CD4-positive, alpha-beta T cell treated with Interleukin-6 for 4 hours (primary cell): ENCODE measurements at places on chromosomes 16 and 17.

GRCh38 chr16:17343028-17343427 lies 127.7 kb downstream of the XYLT1 start:
- DNase-seq, result peak; percentile 49

GRCh38 chr17:74190807-74191406 lies 12.6 kb upstream of the RPL38 start:
- no peak for DNase-seq

DNA sequence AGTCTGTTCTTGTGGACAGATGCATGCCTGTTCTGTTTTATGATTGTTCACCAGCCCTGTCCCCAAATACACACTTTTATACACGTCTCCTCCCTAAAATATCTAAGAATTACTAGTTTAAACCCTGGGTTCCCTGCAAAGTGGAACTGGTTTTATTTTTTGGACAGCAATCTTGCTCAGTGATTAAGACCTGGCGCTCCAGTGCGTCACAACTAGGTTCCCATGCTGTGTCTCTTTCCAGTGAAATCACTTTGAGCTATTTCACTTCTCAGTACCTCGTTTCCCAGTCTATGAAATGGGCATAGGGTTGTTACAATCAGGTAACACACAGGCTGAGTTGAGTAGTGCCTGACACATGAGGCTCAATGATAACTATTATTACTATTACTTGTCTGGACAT lies 1.1 kb downstream of the CEP20 start:
- no peak for DNase-seq

GRCh38 chr17:77802811-77803220 lies 155.7 kb upstream of the TNRC6C start:
- no peak for DNase-seq

GRCh38 chr16:67945392-67945933 lies 1.5 kb upstream of the LCAT start:
- no peak for DNase-seq

- DNase-seq, result no peak
Observed at GRCh38 chr16:11225677-11226549, 30.1 kb downstream of the SOCS1 start.

DNA sequence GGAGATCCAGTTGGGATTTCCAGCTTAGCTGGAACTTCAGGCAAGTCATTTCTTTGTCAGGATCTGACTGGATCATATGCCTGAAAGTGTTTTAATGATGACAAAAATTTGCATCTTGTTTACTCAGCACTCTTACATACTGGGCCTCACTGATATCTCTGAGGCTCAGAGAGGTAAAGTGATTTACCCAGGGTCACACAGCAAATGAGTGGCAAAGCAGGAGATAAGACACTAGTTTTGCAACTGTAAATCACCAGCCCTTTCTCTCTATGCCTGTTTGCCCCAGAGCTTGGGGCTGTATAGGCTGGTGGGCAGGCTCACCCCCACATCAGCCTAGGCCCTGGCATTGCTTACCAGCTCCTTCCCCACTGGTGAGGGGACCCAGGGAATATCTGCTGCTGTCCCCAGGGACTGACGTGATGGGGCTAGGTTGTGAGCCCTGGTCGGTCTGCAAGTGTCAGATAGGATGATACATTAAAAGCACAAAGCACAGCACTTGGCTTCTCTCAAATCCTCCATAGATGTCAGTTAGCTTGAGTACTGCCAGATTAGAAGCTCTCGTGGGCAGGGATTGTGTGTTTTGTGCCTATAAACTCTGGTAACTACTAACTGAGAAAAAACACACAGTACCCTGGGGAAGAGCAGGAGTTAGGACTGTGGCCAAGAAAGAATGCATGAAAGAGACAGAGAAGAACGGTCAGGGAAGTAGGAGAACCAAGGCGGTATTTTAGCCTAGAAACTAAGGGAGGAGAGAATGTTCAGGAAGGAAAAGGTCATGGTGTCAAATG lies 165.4 kb downstream of the COPRS start:
- DNase-seq, result no peak

- DNase-seq, result peak; percentile 81
Observed at GRCh38 chr16:84925092-84925772, 86.1 kb downstream of the ZDHHC7 start.

GRCh38 chr17:32696426-32696825 lies 180.5 kb downstream of the MYO1D start:
- no peak for DNase-seq

DNA sequence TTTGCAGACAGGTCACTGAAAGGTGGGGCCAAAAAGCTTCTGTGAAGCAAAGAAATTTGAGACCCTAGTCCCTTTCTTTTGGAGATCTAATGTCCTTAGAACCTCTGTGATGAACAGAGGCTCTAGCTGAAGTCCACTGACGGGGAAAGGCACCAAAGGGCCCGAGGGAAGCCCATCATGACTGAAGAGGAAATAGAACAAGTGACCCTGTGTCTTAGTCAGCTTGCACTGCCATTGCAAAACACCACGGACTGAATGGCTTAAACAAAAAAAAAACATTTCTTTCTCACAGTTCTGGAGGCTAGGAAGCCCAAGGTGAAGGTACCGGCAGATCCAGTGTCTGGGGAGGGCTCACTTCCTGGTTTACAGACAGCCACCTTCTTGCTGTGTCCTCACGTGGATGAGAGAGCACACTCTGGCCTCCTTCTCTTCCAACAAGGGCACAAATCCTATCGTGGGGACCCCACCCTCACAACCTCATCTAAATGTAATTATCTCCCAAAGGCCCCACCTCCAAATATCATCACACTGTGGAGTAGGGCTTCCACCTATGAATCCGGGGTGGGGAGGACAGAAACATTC lies 24.3 kb upstream of the ASGR2 start:
- DNase-seq, result no peak

DNA sequence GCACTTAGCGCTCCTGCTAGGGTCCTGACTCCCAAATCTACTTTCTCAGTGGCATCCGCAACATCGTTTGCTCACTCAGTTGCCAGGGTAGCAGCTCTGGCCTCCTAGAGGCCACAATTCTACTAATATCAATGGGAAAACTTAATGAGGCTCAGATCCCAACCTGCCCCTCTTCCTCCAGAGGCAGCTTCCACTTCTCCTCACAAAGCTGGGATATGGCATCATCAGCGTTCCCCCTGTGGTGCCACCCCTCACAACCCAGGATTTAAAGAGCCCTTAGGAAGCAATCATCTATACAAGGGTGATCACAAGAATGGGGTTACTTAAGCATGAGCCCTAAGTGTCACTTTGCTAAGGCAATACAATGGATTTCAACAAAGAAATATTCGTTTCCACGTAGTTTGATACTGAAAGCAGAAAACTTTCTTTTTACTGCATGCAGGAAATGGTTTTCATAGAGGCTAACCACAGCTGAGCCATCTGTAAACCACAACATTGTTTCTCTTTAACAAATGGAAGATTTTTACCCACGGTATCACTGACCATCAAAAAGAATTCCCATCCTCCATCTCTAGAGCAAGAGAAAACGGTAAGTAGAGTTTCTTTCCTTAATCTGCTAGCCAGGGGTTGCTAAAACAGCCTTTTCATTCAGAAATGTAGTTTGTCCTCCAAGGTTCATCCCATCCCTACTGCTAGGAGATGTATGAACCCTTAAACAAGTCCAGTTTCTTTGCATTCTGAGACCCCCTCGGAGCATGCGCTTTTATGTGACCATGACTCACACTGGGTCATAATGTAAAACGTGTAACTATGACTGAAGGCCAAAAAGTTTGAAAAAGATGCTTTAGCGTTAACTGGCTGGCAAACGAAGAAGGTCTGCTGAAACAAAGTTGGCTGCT lies 68.3 kb upstream of the BCAR1 start:
- DNase-seq, result no peak

DNA sequence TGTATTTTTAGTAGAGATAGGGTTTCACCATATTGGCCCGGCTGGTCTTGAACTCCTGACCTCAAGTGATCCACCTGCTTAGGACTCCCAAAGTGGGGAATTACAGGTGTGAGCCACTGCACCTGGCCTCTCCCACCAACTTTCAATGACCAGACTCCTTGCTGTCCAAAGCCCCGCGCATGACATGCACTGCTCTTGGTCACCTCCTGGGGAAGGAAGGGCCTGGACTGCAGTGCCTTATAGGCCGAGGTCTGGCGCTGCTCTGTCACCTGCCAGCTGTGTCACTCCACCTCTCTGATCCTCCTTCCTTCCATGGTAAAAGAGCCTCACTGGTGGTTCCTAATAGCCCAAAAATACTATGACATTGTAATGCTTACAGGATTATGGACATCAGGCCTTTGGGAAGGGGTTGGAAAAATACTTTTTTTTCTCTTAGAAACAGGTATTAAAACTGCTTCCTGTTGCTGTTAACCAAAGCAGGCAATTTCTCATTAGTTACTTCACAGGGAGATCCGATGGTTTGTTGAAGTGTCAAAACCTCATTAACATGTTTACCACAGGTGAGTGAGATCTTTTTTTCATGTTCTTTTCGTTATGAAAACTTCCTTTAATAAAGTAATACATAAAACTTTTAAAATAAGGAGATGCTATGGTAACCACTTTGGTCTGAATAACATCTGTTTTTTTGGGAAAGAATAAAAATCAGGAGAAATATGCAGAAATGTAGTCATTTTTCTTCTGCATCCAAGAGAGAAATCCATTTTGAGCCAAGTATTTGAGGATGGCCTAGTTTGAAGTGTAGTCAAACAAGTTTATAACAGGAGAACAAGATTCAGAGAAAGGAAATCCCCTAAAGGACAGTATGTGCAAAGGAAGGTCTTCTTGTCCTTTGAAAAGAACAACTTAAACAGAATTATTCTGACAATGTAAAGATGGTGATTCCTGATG lies 35.5 kb downstream of the GRB7 start:
- DNase-seq, result peak; percentile 30

DNA sequence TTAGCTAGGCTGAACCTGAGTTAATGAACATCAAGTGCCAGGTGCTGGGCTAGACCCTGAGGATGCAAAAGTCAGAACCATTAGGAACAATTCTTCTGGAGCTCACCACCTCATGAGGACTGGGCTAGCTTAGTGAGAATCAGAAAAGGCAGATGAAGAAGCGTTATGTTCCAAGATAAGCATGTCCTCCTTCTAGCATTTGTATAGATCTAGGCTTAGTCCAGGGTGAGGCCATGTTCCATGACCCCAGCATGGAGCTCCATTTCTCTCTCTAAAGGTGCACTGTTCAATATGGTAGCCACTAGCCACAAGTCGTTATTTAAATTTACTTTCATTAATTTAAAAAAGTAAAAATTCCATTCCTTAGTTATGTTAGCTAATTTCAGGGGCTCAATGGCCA lies 365.3 kb upstream of the CCL2 start:
- no peak for DNase-seq

DNA sequence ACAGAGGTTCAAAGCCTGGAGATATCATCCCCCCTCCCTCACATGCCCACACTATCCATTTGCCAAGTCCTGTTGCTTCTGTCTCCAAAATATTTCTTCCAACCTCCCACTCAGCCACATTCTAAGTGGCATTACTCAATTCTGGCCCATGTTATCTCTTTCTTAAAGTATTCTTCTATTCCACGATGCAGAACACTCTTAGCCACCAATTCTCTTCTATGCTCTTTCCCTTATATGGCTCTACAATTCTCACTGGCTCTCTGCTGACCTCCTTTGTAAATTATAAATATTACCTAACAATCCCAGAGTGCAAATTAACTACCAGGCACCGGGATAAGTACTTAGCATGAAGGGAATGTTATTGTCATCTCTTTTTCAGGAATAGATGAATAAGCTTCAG lies 82.4 kb downstream of the KCNJ2 start:
- DNase-seq, result no peak

- peak; percentile 86 for DNase-seq
Observed at GRCh38 chr17:42180922-42181850, at the start of gene KCNH4. Gene KCNH4 (minus strand): TSS chr17:42181142. CDS start chr17:42180945, 197 bp downstream.

DNA sequence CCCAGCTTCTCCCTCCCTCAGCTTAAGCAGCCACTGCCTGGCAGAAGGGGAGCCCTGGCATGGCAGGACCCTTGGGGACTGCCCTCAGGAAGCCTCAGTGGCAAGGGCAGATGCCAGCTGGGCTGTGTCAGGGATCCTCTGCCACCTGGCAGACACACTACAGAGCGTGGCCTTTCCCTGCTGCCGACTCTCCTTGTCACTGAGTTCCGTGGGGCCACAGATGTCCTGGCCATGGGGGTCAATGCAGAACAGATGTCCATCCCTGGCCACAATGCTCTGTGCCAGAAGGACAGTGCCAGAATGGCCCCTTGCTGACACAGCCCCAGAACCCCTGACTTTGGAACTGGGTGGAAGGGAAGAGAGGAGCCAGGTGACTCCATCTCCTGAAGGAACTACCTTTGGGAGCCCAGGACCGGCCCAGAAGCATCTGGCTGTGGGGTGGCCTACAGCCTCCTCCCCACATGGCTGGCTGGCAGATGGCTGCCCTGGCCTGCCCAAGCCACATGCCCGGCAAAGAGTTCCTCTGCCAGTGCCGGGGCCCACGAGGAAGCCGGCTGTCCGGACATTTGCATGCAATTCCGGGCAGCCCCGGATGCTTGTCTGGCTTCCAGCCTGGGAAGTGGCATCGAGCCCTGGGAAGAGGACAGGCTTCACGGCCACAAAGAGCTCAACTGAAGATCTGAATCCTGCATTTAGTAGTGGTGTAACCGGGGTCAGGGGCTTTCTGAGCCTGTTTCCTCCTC lies 24.1 kb downstream of the NPTX1 start:
- DNase-seq, result no peak

DNA sequence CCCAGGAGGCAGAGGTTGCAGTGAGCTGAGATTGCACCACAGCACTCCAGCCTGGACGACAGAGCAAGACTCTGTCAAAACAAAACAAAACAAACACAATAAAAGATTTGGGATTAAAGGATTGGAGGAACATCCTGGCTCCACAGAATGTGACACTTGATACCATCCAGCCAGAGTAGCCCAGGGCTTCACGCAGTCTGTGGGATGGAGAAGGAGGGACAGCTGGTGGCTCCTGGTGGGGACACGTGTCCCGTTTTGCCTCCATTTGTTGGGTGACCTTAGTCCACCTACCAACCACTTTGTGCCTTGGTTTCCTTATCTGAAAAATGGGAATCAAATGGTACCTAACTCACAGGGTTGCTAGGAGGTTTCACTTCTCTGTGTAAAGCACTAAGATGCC lies 12.4 kb upstream of the CYB561 start:
- no peak for DNase-seq

GRCh38 chr16:4089811-4090301 lies 26.4 kb downstream of the ADCY9 start:
- no peak for DNase-seq

- DNase-seq, result no peak
Observed at GRCh38 chr16:85378145-85379040, 234.7 kb upstream of the GSE1 start.

GRCh38 chr16:4578961-4579530 lies 22.9 kb downstream of the C16orf96 start:
- DNase-seq, result no peak

DNA sequence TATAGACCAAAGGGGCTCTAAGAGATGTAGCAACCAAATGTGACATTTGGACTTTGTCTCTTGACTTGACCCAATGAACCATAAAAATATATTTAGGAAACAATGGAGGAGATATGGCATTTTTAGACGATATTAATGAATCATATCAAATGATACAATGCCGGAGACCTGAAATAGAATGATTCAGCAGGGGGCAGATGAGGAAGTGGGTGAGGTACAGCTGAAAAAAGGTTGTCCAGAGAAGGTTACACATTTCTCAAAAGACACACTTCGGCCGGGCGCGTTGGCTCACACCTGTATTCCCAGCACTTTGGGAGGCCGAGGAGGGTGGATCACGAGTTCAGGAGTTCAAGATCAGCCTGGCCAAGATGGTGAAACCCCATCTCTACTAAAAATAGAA lies 16.5 kb upstream of the SNN start:
- DNase-seq, result no peak
